ENCODE measurements at places on chromosomes 4 and X. TPM values are rescaled to one million over a fixed set of nuclear protein-coding genes. Genes with fewer than 3 reads are reported as not detected.

DNA sequence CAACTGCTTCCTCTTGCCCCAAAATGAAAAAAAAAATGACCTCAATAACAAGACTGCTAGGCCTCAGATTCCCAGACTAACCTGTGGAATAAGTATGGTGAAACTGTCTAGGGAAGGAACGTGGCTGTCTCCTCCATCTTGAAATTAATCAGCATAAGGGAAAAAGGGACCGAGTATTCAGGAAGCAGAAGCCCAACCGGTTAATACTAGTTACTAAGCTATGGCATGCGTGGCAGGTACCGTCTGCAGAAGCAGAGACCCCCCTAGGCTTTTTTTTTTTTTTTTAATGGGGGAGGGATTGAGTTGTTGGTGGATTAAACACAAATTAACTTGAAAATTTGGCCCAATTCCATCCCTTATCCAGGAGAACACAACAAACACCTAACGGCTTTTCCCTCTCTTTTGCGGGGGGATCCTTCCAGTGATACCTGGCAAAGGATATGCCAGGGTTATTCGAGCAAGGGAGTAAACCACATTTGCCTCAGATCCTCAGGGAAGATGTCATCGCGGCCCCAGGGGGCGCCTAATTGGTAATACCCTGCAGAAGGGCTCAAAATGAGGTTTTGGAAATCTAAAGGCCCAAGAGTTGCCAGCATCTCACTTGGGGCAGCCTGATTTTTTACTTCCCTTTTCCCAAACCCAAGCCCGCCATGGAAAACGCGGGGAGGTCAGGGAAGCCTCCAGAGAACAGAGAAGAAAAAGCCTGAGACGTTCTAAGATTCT is 893 bp downstream of the RLIM start:
- peak overlapping the region; percentile 99 for H3K27ac ChIP-seq
- H3K4me3 ChIP-seq, result peak overlapping the region; percentile 99
- H3K4me1 ChIP-seq, result peaks cover 15% of the 10 kb centered on the region
- H3K27me3 ChIP-seq, result no peaks in the 10 kb centered on the region
- DNase-seq, result peak; percentile 40

DNA sequence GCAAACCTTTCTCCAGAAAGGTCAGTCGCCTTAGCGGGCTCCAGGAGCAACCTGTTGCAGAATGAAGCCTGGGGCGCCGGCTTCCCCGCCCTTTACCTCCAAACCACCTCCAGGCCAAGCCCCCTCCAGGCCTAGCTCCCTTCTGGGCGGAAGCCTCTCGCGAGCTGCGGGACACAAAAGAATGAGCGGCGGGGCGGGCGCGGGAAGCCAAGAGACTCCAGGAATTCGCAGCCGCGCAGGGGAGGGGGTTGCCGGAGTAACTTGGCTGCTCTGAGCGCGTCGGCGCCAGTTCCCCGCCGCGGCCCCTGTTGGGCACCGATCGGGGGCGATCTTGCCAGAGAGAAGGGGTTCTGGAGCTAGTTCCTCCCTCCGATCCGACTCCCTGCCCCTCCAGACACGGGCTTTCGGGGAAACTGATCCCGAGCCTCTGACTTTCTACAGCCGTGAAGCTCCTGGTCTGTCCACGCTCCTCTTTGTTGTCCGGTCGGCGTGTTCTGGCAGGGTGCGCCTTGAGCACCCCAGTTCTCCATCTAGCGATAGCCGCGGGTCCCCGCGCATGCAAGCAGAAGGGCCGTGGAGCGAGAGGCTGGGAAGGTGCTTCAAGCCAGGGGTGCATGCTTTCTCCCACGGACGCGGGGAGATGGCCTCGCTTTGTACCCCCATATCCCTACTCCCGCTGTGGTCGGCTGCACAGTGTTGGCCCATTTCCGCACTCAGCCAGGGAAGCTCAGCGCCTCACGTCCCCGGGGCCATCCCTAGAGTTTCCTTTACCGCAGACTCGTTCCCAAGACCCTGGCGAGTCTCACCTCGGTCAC is 1.2 kb downstream of the PROM1 start:
- no peaks in the 10 kb centered on the region for H3K36me3 ChIP-seq
- DNase-seq, result peak; percentile 30
- H3K4me1 ChIP-seq, result peaks cover 6% of the 10 kb centered on the region
- H3K27ac ChIP-seq, result no peak overlapping the region
- H3K4me3 ChIP-seq, result peak overlapping the region; percentile 36

DNA sequence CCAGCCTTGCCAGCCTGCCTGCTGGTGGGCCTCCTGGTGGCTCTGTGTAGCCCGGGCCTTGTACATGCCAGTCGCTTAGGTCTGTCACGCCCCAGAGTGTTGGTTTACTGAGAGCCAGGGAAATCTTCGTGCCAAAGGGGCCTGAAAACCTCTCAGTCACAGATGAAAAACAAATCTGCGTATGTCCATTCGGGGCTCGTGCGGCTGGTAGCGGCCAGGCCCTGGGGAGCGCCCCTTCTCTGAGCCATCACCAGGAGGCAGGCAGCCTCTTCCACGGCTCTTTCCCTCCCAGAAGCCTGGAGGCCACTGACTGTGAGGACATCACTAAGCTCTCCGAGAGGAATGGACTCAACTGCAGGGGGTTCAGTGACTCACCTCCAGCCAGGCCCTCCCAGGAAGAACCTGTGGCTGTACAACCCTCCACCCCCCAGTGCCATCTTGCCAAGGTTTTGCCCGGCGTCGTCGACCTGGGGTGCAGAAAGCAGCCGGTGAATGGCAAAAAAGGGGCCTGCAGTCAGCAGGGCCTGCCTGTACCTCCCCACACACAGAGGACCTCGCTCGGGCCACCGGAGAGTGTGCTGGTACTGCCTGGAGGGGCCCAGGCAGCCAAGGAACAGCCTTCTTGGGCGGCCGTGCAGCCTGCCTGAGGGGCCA is 162.2 kb downstream of the BCOR start:
- no peak overlapping the region for H3K4me3 ChIP-seq
- no peaks in the 10 kb centered on the region for H3K27me3 ChIP-seq
- no peak overlapping the region for H3K27ac ChIP-seq
- H3K4me1 ChIP-seq, result no peaks in the 10 kb centered on the region
- H3K36me3 ChIP-seq, result no peaks in the 10 kb centered on the region
- DNase-seq, result no peak

DNA sequence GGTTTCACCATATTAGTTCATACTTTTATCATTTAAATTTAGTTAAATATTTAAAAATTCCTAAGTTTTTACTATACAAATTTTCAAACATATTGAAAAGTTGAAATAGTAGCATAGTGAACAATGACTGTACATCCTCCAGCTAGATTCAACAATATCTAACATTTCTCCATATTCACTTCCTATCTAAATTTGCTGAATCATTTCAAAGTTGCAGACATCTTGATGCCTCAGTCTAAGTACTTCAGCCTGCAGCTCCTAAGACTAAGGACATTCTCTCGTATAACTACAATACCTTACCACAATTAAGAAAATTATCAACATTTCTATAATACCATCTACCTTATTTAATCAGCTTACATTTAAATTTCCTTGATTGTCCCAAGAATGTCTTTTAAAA is 132.7 kb downstream of the TMEM164 start:
- H3K36me3 ChIP-seq, result no peaks in the 10 kb centered on the region
- H3K27me3 ChIP-seq, result no peaks in the 10 kb centered on the region
- no peak overlapping the region for H3K27ac ChIP-seq
- DNase-seq, result no peak

DNA sequence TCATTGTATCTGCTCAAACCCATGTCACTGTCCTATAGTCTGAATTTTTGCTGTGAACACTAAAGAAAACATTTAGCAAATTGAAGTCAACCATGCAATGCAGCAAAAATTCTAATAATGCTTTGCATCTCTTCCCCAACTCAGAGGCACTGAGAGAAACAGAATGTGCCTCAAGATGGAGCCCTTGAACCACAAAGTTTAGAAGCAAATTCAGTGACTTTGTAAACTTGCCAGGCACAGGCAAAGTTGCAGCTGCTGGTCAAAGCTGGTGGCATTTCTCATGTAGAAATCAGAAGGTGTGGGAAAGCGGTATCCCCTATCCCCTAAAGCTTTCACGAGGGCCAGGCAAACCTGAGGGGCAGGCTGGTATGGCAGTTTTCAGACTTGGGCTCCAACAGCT is 121.7 kb upstream of the DIPK2B start:
- peak; percentile 67 for DNase-seq
- H3K4me1 ChIP-seq, result peaks cover 3% of the 10 kb centered on the region
- no peaks in the 10 kb centered on the region for H3K36me3 ChIP-seq

DNA sequence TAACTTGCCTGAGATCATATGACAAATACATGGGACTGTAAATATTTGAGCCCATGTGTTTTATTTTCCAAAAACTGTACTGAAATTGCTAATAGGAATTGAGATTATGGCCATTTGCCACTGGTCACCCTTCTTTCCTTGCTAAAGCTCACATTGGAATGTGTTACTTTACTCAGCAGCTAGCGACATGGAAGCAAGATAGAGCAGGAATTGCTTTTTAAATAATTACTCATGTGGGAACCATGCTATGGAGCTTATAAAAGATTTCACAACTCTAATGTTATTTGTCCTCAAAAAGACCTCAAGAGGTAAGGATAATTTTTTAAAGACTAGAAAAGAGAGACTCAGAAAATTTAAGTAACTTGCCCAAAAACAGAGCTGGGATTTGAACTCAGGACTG is 48.8 kb upstream of the AFAP1 start:
- H3K27me3 ChIP-seq, result no peaks in the 10 kb centered on the region
- peaks cover 12% of the 10 kb centered on the region for H3K4me1 ChIP-seq
- no peak overlapping the region for H3K27ac ChIP-seq
- H3K4me3 ChIP-seq, result no peak overlapping the region
- H3K36me3 ChIP-seq, result no peaks in the 10 kb centered on the region

DNA sequence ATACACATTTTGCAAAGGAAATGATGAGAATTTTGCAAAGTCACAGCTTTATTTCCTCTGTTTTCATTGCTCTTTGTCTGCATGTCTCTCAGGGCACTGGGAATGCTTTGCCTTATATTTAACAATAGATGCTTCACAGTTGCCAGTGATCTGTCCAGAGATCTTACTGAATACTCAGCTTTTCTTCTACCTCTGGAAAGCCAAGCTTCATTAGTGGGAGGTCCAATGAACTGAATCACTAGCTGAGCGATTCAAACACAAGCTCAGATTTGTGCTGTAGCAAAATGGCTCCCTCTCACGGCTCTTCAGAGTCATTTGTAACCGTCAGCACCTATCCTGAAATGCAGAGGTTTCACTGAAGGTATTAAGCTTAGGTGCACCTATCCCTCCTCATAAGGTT is 138.9 kb downstream of the DCLK2 start:
- H3K27me3 ChIP-seq, result no peaks in the 10 kb centered on the region
- no peaks in the 10 kb centered on the region for H3K36me3 ChIP-seq
- H3K4me3 ChIP-seq, result no peak overlapping the region
- H3K4me1 ChIP-seq, result no peaks in the 10 kb centered on the region

GRCh38 chrX:135086197-135086854 is 34.0 kb downstream of the ETDB start:
- no peak overlapping the region for H3K27ac ChIP-seq
- H3K27me3 ChIP-seq, result no peaks in the 10 kb centered on the region
- H3K4me3 ChIP-seq, result no peak overlapping the region
- no peaks in the 10 kb centered on the region for H3K4me1 ChIP-seq
- no peaks in the 10 kb centered on the region for H3K36me3 ChIP-seq

GRCh38 chr4:127642169-127642568 is 9.4 kb downstream of the INTU start:
- H3K27ac ChIP-seq, result no peak overlapping the region
- H3K4me1 ChIP-seq, result no peaks in the 10 kb centered on the region
- no peak overlapping the region for H3K4me3 ChIP-seq
- no peaks in the 10 kb centered on the region for H3K27me3 ChIP-seq

DNA sequence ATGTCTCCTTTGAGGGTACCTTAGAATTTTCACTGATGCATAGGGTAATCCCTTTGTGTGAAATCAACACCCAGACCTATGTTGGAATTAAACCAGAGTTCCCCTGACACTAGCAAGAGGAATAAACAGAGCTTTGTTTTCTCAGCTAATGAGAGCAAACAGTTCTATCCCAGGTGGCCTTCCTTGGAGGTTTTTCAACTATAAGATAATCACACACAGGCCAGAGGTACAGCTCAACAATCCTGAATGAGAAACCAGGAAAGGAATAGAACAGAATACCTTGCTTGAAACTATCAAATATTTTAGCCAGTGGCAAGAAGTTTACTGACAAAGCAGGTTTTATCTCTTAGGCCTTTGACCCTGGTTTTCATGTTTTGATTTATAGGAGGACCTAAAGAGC is 100.2 kb downstream of the OTC start:
- no peak for DNase-seq
- no peak overlapping the region for H3K4me3 ChIP-seq
- no peaks in the 10 kb centered on the region for H3K27me3 ChIP-seq
- H3K27ac ChIP-seq, result no peak overlapping the region

DNA sequence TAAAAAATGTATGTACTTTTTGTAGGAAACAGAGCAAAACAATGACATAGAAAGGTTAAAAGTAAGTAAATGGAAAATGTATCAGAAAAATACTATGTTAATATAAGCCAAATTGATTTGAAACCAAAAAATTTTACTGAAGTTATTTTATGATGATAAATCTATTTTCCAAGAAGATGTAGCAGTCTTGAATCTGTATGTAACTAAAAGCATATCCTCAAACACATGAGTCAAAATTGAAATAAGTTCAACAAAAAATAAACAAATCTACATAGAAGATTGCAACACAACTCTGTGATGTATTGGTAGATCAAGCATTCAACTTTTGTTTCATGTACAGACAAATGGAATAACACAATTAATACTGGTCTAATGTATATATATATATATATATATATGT is 450.0 kb downstream of the SPRY1 start:
- no peaks in the 10 kb centered on the region for H3K4me1 ChIP-seq
- no peaks in the 10 kb centered on the region for H3K36me3 ChIP-seq
- no peaks in the 10 kb centered on the region for H3K27me3 ChIP-seq
- no peak overlapping the region for H3K4me3 ChIP-seq
- no peak overlapping the region for H3K27ac ChIP-seq

GRCh38 chrX:3518870-3519269 is 172.4 kb upstream of the MXRA5 start:
- H3K4me3 ChIP-seq, result no peak overlapping the region
- no peaks in the 10 kb centered on the region for H3K4me1 ChIP-seq
- DNase-seq, result no peak

DNA sequence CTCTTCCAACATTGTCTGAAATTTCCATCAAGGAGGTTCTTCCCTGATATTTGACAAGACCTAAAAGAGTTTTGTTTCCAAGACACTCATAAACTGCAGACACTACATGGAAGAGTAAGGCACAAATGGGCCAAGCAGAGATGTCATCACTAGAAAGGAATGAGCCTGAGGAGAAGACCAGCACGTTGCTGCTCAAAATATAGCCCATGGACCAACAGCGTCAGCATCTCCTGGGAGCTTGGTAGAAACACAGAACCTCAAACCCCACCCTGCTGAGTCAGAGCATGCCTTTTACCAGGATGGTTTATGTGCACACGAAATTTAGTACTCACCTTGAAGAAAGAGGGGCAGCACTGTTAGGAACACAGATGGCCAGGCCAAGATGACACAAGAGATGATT is 128.7 kb upstream of the MID1 start:
- DNase-seq, result no peak
- no peaks in the 10 kb centered on the region for H3K4me1 ChIP-seq
- no peaks in the 10 kb centered on the region for H3K36me3 ChIP-seq
- H3K27me3 ChIP-seq, result no peaks in the 10 kb centered on the region
- no peak overlapping the region for H3K4me3 ChIP-seq

GRCh38 chr4:100557306-100557705 is 39.5 kb upstream of the EMCN start:
- H3K36me3 ChIP-seq, result no peaks in the 10 kb centered on the region
- no peaks in the 10 kb centered on the region for H3K4me1 ChIP-seq
- no peaks in the 10 kb centered on the region for H3K27me3 ChIP-seq
- no peak for DNase-seq
- no peak overlapping the region for H3K27ac ChIP-seq

CCSER1 gene
- total RNA-seq, result 1.8 TPM

CFAP47 gene
- total RNA-seq, result not detected

BLTP1 gene
- total RNA-seq, result 47.1 TPM

CNKSR2 gene
- total RNA-seq, result 0.48 TPM

TIGD4 gene
- total RNA-seq, result 0.18 TPM

VCX2 gene
- total RNA-seq, result not detected
